ENCODE measurements at places on chromosomes 2 and 18.

- no peak for DNase-seq
These were observed 200.9 kb upstream of the FN1 start for GRCh38 chr2:215636816-215637215.

DNA sequence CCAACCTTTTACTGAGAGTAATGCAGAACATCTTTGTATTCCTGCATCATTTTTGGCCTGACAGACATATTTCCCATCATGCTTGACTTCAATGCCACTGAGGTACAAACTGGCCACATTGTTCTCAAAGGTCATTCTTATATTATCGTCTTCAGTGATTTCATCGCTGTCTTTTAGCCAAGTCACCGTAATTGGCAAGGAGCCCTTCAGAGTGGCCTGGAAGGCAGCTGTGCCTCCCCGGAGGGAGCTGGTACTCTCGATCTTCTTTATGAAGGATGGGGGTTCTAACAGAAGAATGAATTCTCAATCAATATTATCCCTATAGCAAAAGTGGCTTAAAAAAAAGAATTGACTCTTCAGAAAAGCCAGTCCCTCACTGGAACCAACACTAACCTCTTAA is 75.9 kb downstream of the TTN start:
- DNase-seq, result no peak

DNA sequence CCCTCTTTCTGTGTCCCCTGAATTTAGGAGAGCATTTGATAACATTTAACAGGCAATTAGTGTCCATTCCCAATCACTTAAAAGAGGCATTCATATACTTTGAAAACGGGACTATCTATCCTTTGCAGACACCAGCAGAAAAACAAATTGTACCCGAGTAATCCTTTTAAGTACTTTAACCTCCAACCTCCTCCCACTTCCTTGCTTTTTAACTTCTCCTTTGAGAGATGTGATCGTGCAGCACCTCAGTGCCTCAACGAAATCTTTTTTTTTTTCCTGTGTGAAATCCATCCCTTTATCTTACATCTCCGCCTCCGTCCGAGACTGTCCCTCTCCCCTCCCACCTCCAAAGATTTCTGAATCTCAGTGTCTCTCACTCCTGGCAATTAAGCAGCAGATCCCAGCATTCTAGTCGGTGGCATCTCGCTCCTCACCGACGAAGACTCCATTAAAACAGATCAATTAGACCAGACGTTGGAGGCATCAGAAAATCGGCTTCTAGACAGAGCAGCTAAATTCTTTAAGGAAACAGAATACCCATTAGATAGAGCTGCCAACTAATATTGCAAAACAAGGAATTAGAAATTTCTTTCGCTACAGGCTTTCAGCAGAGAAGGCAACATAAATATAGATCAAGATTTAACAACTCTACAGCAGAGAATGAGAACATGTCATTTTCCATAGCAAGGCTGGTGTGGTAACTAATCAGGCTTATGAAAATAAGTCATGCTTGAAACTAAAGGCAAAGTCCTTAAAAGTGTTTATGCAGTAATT is 1.9 kb upstream of the TMEFF2 start:
- DNase-seq, result no peak

DNA sequence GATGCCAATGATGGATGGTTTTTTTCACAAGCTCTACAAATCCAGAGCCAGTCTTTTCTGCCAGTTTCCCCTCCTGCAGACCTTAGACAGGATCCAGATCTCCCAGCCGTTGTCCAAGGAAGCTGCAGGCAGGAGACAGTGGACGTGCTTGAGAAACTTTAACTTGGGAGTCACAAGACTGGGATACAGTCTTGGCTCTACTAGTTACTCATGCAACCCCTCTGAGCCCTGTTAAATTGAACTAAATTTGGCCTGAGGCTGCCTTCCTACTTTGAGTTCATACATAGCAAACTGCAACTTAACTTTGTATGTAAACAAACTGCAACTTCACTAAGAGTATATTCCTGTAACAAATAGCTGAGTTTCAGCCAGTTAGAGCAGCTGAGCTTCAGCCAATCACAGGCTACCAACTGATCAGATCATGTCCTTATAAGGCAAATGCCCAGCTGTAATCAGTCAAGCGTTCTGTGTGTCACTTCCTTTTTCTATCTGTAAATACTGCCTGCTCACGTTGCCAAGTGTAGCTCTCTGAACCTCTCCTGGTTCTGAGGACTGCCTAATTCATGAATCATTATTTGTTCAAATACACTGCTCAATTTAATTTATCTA is 140.9 kb downstream of the CAPN13 start:
- DNase-seq, result no peak

- DNase-seq, result no peak
These were observed 201.4 kb downstream of the SOCS6 start for GRCh38 chr18:70489986-70490933.

GRCh38 chr2:137964066-137964858 is at the start of gene HNMT:
HNMT (plus strand) TSS chr2:137964473; CDS start chr2:137964492, 19 bp downstream.
- no peak for DNase-seq

GRCh38 chr2:29055601-29056000 is 18.7 kb downstream of the PCARE start:
- DNase-seq, result no peak

DNA sequence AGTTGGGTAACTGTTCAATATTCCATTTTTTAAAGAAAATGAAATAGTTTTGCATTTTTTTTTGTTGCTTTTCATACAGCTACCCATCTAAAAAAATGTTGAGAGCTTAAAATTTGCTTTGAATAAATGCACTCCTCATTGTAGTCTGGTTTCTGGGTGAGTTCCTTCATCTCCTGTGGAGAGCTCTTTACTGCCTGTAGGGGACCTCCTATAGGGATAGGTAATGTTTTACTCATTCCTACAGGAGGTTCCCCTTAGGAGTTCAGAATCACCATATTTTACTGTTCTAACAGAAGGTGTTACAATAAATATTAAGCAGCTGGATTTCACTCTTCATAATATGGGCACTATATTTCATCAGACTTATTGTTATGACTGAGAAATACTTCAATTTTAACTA is 947.3 kb upstream of the CRIM1 start:
- DNase-seq, result no peak

DNA sequence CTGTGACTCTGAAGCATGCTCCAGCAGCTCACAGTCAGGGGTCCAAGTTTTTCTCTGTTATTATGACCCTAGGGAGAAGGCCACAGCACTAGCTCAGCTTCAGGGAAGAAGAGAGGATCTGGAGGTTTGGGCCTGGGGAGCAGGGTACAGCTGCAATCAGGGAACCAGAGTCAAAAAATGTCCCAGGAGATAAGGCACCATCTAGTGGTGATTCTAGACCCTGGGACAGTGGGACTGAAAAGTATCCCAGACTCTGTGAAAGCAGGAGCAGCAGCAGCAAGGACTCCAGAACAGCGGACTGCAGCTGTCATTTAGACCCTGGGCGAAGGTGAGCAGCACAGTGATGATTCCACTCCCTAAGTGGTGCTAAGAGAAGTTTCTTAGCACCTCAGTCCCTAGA is 278.4 kb upstream of the DDX18 start:
- DNase-seq, result no peak

GRCh38 chr18:48303883-48304282 is 105.3 kb downstream of the ZBTB7C start:
- DNase-seq, result no peak

DNA sequence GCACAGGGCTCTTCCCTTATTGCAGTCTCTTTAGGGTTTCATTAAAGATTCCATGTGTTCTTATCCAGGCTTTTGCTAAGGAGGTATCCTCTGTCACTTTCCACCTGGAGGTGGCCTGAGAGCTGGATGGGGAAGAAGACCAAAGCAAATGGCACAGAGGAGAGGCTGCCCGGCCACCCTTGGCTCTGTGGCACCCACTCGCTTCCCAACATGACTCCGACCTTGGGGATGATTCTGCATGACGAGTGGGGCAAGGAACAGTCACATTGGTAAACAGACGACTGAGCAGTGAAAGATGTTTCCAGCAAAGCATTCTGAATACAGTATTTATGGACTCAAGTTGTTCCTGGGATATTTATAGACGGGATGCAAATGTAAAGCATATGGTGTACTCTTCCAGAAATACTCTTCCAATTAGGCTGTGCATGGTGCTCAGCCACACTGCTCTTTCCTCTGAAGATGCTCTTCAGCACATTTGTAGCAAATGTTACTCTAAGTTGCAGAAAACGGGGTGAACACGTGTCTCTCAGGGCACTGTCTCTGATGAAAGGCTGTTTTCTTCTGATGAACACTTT is 377.1 kb upstream of the HS6ST1 start:
- no peak for DNase-seq

- DNase-seq, result no peak
These were observed 24.6 kb downstream of the DYTN start for GRCh38 chr2:206693399-206694137.

DNA sequence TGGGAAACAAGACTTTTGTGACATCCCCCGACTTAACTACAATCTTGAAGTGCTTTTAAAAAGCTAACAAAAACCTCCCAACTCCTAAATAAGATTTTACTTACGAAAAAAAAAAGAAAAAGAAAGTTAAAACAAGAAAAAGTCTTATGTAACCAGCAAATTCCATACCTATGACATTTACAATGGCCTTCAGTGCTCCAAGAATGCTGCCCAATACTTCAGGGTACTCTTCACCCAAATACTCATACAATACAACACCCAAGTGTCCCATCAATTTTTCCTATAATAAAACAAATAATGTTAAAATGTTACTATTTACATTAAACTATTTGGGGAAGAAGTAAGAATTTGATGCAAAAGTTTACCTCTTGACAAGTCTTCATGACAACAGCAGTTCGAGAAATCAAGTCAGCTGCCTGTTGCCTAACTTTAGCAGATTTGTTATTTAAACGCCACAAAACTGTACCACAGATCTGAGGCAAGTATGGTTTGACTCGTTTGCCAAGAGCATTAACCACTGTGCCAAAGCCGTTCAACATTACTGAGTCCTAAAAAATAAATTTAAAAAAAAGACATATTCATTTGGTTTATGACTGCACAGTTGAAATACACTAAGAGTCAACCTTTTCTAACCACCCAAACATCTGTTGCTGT is 34.8 kb downstream of the SF3B1 start:
- no peak for DNase-seq

GRCh38 chr2:200064879-200065278 is 109.5 kb downstream of the MAIP1 start:
- DNase-seq, result no peak

- DNase-seq, result no peak
These were observed 206.2 kb upstream of the LRRTM1 start for GRCh38 chr2:80510716-80511115.

GRCh38 chr2:37558623-37559022 is 112.8 kb downstream of the CDC42EP3 start:
- no peak for DNase-seq

- DNase-seq, result no peak
These were observed 298.4 kb upstream of the ZNF521 start for GRCh38 chr18:25650201-25650941.

- no peak for DNase-seq
These were observed 54.6 kb downstream of the AAK1 start for GRCh38 chr2:69588945-69589344.

- no peak for DNase-seq
These were observed 89.9 kb downstream of the GLI2 start for GRCh38 chr2:120825370-120826259.

DNA sequence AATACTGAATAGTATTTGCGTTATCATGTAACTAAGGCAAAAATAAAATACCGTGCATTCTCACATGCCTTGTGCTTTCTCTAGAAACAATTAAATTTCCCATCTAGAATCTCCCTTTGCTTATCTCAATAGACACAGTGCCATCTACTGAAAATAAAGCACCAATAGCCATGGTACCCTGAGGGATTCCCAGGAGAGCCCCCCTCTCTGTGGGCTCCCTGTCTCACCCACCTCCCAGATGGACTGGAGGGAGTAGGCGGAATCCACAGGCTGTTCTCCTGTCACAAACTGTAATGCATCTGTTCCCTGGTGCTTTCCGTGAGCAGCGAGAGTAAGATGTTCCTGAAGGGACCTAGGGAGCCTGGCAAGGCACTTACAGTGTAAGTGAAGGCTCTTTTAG is 112.4 kb upstream of the UPP2 start:
- DNase-seq, result no peak

- DNase-seq, result no peak
These were observed 44.9 kb upstream of the PELI1 start for GRCh38 chr2:64189167-64189566.

- no peak for DNase-seq
These were observed 278.4 kb downstream of the LRRTM1 start for GRCh38 chr2:80026040-80026729.

GRCh38 chr18:6537475-6537874 is 122.8 kb upstream of the L3MBTL4 start:
- DNase-seq, result no peak

DNA sequence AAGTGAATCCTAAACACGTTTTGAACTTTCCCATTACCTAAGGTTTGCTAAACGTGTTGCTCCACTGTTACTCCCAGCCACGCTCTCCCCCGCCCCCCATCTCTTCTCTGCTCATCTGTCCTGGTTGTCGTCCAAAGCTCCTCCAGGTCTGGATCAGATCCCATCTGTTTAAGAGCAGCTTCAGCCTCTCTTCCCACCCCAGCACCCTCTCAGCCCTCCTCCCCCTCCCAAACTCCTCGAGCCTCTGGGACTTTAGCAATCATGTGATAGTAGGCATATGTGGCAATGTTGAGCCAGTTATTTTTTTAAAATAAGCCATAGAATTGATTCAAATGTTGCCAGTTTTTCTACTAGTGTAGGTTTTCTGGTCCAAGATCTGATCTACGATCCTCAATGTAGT is 20.0 kb upstream of the LPIN1 start:
- no peak for DNase-seq

- DNase-seq, result no peak
These were observed 19.0 kb upstream of the SIX2 start for GRCh38 chr2:45028276-45028675.

DNA sequence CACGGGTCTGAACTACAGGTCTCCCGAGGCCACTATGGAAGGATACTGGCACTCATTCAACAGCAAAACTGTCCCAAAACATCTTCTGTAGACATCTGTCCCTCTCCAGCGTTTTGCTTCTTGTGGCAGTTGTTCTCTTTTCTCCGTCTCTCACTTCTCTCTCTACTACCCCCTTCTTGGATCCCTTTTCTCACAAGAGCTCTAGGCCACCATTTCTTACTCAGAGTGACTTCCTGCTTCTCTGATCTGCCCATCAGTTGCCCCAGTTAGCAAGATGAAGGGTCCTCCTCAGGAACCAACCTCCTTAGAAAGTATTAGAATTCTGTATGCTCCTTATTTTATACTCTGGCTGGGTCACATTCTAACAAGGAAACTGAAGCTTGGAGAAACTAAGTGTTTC is 32.6 kb downstream of the BCL2 start:
- no peak for DNase-seq

DNA sequence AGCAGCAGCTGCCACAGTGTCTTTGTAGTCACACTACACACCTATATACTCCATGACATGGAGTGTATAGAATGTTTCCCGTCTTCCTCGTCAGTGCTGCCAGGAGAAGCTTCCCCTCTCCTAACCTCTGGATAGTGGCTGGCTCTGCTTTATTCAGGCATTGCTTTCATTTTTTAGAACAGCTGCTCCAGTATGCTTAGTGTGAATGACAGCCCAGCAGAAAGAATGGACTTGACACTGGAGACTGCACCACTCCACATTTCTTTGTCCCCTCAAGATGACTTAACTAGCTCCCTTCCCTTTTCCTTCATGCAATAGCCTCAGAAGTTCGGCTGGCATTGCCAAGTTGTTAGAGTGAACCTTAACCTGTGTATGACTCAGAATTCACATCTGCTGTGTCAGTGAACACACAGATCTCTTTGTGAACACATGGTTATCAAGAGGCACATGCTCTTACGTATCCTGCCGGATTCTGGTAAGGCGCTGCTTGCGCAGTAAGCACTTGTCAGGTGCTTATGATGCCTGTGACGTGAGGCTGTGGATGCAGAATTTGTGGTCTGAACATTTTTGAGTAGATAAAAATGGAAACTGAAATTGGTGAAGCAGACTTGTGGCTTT is 73.9 kb downstream of the NEDD4L start:
- DNase-seq, result no peak

Measured in stimulated activated CD8-positive, alpha-beta memory T cell treated with anti-CD3 and anti-CD28 coated beads, Interleukin-4, amount 100 ng/mL, for 1 hour (primary cell).